Transverse colon (tissue), 4 donors: ENCODE measurements at places on chromosomes 4 and X. TPM values are rescaled to one million over a fixed set of nuclear protein-coding genes. Genes with fewer than 3 reads are reported as not detected.

The NMU gene
- not detected for total RNA-seq

The ENOPH1 gene
- total RNA-seq: 13.2 TPM

- no peak for DNase-seq
Measured at GRCh38 chr4:187478292-187479140, 517.1 kb upstream of the ZFP42 start.

- DNase-seq: no peak
Measured at GRCh38 chr4:37068580-37068979, 176.0 kb upstream of the NWD2 start.

- DNase-seq: no peak
Measured at GRCh38 chrX:11105080-11105479, 6.1 kb upstream of the HCCS start.

- DNase-seq: no peak
Measured at GRCh38 chr4:180336494-180337090, 1906.6 kb upstream of the TENM3 start.

GRCh38 chr4:10032625-10033024, 11.3 kb upstream of the SLC2A9 start:
- DNase-seq: no peak

DNA sequence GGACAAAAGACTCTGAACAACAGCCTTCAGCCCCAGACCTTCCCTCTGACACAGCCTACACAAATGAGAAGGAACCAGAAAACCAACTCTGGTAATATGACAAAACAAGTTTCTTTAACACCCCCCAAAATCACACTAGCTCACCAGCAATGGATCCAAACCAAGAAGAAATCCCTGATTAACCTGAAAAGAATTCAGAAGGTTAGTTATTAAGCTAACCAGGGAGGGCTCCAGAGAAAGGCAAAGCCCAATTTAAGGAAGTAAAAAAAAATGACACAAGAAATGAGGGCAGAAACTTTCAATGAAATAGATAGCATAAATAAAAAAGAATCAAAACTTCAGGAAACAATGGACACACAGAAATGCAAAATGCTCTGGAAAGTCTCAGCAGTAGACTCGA, 224.0 kb downstream of the TRIML1 start:
- DNase-seq: no peak
